Left ventricle myocardium superior (tissue), 1 donor: ENCODE measurements at places on chromosomes 4 and X. TPM values are rescaled to one million over a fixed set of nuclear protein-coding genes. Genes with fewer than 3 reads are reported as not detected.

Gene GPR143
- total RNA-seq: not detected

Gene LIMCH1
- 232 TPM for total RNA-seq

Gene TMPRSS11B
- not detected for total RNA-seq

Gene HTN1
- total RNA-seq: not detected

Gene ATP1B4
- not detected for total RNA-seq

Gene PASD1
- total RNA-seq: not detected

Gene AMBN
- total RNA-seq: not detected

DNA sequence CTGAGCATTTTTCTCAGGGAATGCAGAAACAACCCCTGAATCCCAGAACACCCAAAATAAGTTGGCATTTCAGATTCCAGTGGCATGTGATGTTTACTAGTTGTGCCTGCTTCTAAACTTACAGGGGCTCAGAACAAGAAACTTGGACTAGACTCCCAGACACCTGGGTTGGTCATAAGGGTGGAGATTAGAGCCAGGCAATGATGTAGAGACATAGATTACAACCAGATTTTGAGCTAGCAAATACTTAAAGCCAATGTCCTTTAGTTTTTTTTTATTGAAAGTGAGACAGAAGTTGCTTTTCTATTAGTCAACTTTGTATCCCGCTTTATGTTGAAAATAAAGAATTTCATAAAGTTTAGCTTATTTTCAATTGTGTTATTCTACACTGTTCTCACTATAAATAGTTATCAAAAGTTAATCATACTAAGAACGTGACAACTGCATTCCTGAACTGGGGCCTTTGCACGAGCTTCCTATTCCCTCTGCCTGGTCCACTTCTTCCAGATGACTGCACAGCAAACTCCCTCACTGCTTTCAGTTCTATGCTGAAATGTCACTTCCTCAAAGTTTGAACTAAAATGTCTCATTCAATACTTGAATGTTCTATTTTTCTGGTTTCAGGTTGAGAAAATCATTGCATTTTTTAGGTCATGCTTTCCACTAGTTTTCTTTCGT, 224.7 kb upstream of the PPP1R2C start:
- no peak for DNase-seq

DNA sequence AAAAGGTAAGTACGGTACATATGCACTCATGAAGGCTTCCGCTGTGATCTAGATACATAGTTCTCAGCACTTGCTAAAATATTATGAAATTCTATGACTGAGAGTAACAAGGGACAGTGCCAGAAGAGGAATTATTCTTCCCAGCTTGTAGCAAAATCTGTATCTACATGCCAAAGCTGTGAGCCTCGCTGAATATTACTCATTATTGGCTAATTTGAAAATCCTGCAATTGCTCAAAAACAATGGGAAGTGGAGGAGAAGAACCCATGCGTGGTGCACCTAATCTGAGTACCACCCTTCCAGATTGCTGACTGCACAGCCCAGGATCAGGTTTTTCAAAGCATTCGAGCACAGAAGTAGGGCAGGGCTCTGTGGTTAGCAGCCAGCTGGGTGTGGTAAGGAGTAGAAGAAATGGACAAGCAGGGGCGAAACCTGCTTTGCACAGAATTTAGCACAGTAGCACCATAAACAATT, 17.4 kb upstream of the PDCL2 start:
- DNase-seq: no peak

DNA sequence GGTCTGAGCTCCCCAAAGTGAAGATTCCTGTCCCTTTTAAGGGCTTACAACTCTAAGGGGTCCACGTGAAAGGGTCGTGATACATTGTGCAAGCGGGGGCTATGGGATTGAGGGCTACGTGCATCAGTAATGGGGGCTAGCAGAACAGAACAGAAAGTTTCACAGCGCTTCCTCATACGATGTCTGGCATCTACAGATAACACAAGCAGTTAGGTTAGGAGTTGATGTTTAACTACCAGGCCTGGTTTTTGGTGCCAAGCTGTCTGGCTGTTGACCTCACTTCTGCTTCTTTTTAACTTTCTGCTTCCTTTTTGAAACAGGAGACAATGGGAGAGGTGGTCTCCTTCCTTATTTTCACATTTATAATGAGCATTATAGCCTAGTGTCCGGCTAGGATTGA, 368.6 kb upstream of the CXorf51A start:
- DNase-seq: no peak

GRCh38 chrX:115459883-115460880, 100.8 kb upstream of the PLS3 start:
- no peak for DNase-seq

GRCh38 chr4:3707423-3708102, 58.6 kb upstream of the ADRA2C start:
- no peak for DNase-seq

DNA sequence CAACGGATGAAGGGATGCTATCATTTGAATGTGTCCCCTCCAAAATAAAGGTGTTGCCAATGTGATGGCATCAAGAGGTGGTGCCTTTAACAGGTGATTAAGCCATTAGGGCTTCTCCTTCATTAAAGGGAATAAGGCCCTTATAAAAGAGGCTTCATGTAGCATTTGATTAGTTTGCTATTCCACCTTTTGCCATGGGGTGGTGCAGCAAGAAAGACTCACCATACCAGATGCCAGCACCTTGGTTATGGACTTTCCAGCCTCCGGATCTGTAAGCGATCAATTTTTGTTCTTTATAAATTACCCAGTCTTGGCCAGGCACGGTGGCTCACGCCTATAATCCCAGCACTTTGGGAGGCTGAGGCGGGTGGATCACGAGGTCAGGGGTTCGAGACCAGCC, 7.9 kb upstream of the SLC25A43 start:
- DNase-seq: no peak

DNA sequence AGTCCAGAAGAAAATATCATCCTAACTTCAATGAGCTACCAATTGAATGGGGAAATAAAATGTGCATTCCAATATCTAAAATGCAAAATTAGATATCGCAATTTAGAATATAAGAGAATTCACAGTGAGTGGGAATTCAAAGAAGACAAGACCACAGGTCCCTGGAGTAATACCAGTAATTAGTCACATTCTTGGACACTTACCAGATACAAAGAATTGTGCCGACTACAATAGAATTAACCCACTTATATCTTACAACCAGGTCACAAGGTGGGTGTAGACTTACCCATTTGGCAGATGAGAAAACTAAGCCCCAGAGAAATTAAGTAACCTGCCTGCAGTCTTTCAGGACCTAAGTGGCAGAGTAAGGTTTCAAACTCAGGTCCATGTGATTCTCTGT, 84.3 kb upstream of the C1QTNF7 start:
- no peak for DNase-seq

DNA sequence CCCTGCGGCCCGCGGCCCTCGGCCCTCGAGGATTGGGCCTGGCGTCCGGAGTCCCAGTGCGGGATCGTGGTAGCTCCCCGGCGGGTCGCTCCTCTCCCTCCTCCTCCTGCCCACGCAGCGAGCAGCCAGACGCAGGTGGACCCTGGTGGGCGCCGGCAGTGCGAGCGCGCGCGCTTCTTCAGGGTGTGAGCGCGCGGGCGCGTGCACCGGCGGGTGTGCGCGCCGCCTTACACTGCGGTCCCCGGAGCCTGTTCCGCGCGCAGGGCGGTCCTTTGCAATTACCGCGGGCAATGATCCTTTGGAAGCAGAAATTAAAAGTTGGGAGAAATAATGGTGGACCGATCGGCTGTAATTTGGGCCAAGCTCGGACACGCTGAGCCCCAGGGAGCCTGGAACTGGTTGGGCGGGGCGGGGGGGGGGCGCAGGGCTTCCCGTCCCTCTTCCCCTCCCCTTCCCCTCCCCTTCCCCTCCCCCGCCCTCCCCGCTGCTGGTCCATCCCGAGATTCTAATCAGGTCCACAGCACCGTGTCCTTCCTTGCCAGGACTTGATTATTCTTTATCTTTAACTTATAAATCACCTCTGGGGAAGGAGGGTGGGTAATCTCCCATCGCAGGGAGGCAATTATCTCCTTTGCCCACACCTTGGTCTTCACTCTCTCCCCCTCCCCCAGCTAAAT, 1.6 kb upstream of the NKX1-1 start:
- DNase-seq: no peak

GRCh38 chrX:28133763-28134162, 152.5 kb upstream of the DCAF8L1 start:
- no peak for DNase-seq

DNA sequence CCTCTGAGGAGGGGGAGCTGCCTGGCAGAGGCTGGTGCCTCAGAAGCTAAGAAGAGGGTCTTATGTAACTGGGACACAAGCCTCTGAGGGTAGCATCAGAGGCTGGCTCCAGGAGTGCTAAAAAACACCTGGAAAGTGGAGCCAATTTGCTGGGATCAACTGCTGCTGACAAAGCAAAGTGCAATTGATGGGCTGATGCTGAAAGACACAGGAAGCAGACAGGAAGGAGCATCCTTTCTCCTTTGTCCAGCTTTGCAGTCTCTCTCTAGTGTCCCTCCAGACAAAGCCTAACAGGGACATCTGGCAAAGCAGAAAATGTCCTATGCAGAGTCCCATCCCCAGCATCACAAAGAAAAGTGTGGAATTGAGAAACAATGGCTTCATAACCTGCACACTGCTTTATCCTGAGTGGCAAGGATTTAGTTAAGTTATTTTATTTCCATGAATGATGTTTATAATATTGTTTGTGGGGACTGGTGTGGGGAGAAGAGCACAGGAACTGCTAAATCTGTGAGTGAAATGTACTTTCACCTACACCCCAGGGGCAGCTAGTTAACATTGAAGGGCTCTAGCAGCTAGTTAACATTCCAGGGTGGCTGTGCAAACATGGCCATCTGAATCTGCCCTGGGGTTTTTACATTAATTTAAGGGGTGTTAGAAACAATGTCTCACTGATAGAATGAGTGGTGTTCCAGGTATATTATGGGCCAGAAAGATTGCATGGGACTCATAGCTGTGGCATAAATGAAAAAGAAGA, 25.6 kb upstream of the MBTPS2 start:
- no peak for DNase-seq

- no peak for DNase-seq
Measured at GRCh38 chr4:122701965-122702364, 30.5 kb upstream of the BBS12 start.

DNA sequence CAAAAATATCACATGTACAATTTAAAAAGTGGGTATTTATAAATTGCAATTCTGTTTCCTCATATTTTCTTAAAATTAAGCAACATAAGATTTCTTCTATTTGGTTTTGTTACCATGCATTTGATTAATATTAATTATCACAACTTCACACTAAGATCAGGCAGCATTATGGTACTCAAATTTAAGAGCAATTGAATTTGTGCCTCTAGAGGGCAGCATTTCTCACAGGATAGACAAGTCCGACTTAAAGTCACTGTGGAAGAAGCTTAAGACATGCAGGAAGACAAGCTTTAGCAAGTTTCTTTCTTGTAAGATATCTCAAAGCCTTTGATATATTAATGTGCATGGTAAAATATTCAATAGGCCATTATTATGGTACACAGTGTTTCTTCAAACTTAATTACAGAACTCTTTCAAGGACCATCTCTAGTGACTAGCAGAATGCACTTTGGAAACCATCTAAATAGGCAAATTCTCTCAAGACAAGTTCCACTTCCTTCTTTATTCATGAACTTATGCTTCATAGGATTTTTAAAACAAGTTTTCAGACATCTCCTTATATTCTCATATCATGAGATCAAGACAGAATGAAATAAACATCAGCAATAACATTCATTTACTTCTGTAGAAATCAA, 35.0 kb downstream of the FBXW7 start:
- DNase-seq: no peak

DNA sequence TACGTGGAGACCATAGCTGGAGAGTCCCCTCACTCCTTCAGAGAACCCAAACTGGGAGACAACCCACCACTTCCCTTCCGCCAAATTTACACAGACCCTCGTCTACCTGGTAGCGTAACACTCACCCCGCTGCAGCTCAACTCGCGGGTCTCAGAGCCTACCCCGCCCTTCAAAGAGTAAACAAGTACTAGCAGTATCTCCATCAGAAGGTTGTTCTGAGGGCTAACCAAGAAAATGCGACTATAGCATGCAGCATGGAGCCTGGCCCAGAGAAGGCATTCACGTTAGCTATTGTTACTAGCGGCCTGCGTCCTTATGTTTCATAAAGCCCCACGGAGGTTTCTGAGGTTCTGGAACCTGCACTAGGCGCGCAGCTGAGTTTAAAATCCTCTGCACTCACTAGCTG, 531 bp upstream of the MANBA start:
- DNase-seq: no peak

DNA sequence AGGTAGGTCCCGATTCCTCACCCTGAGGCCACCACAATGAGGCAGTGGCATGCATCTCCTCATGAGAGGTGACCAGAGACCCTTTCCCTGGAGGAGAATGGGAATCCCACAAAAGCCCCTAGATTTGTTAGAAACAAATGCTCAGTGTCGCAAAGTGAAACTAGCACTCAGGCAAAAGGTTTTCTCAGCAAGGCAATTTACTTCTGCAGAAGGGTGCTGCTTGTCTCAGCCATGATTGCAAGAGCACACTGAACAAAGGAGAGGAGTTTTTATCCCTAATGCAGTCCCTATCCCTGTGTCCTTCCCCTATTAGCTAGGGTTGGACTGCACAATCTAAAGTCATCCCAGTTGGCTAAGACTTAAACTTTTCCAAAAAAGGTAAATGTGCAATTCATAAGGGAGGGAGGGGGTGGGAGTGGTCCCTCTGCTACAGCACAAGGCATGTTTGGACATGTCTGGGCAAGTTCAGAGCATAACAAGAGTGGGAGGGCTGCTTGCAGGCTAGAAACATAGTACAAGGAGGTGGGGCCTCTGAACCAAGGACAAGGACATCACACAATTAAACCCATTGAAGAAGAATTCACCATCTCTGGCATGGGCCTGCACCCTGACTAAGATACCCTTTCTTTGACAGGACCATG, 185.3 kb downstream of the CCNG2 start:
- DNase-seq: no peak

GRCh38 chrX:38216642-38217041, 4.0 kb downstream of the SRPX start:
- no peak for DNase-seq

DNA sequence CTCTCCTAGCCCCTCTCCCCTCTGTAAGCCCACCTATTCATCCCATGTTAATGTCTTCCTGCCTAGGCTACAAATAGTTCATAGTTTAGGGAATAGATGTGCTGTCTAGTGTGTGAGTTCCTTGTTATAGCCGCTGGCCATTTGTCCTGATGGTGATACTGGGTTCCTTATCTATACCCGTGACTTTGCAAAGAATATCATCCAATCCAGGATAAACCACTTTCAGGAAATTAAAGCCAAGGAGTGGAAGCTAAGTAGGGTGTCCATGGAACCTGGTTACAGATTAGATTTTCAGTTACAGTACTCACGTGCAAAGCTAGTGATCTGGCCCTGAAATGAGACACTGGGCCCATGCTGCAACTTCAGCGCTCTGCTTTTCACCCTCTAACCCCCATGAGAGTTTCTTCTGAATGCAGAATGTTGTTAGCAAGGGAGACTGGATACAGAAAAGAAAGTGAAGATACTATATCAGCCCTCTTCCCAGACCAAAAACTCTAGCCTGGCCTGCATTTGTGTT, 111.4 kb downstream of the TMEM164 start:
- no peak for DNase-seq

DNA sequence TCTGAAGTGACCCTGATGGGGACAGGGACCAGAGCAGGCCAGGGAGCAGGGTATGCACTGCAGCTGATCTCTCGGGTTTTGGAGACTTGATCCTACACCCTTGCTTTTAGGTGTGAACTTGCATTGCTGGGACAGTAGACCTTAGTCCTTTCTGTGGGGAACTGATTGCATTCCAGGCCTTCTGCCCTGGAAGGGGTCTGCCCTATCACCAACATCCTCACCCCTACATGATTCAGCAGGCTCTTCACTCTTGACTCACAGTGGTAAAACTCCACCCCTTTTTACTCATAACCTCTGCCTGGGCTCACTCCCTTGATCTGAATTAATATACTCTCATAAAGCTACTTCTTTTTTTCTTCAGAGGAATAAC, 6.6 kb upstream of the DDX60L start:
- DNase-seq: no peak

- no peak for DNase-seq
Measured at GRCh38 chr4:90146306-90146705, 19.1 kb downstream of the CCSER1 start.
